Lower lobe of right lung (tissue), 2 donors: ENCODE measurements at places on chromosomes 3 and 15. TPM values are rescaled to one million over a fixed set of nuclear protein-coding genes. Genes with fewer than 3 reads are reported as not detected.

The HDAC11 gene
- total RNA-seq: 18.2 TPM

The SCAANT1 gene
- total RNA-seq: not detected

The OXTR gene
- 0.50 TPM for total RNA-seq

The PEX11A gene
- total RNA-seq: 10.1 TPM

The DPH6 gene
- total RNA-seq: 9.2 TPM

The TADA3 gene
- total RNA-seq: 53.8 TPM

The DPH3 gene
- 29.0 TPM for total RNA-seq

The TTLL13 gene
- not detected for total RNA-seq

The GABRA5 gene
- not detected for total RNA-seq

The GCHFR gene
- 99.5 TPM for total RNA-seq
